ENCODE measurements at places on chromosomes 12 and 14. TPM values are rescaled to one million over a fixed set of nuclear protein-coding genes. Genes with fewer than 3 reads are reported as not detected.

Gene PCED1B
- 54.2 TPM for total RNA-seq

Gene DGLUCY
- 81.7 TPM for total RNA-seq

Gene PMCH
- not detected for total RNA-seq

Gene SSPN
- total RNA-seq, result not detected

Gene COCH
- total RNA-seq, result 0.90 TPM

Gene P2RX2
- not detected for total RNA-seq

Gene JDP2
- total RNA-seq, result 0.86 TPM

Gene RTL1
- total RNA-seq, result not detected

Gene SOX5
- not detected for total RNA-seq

Gene RFX4
- total RNA-seq, result not detected

Gene KRT74
- not detected for total RNA-seq

Gene TAS2R13
- 1.2 TPM for total RNA-seq

Gene RNASE7
- total RNA-seq, result not detected

Gene PLA2G1B
- total RNA-seq, result not detected

Gene OTOGL
- total RNA-seq, result not detected

Gene CD4
- total RNA-seq, result 187 TPM

Gene LRTM2
- total RNA-seq, result not detected

Gene MFAP5
- not detected for total RNA-seq

Gene PLEKHG7
- 0.60 TPM for total RNA-seq

Gene CARMIL3
- not detected for total RNA-seq

Gene OR4K13
- total RNA-seq, result not detected

Gene EIF2S3B
- 0.45 TPM for total RNA-seq

Gene ANHX
- total RNA-seq, result not detected

Gene AICDA
- not detected for total RNA-seq

Gene CFAP54
- total RNA-seq, result 1.2 TPM

Gene FOXG1
- not detected for total RNA-seq

Gene ATP6V1D
- 41.0 TPM for total RNA-seq

Gene NUP37
- total RNA-seq, result 12.5 TPM

Gene KIF5A
- 0.35 TPM for total RNA-seq

Gene SSTR1
- total RNA-seq, result not detected

Data from T-helper 17 cell (primary cell).